Effector memory CD4-positive, alpha-beta T cell (primary cell): ENCODE measurements at places on chromosomes 12 and 14.

DNA sequence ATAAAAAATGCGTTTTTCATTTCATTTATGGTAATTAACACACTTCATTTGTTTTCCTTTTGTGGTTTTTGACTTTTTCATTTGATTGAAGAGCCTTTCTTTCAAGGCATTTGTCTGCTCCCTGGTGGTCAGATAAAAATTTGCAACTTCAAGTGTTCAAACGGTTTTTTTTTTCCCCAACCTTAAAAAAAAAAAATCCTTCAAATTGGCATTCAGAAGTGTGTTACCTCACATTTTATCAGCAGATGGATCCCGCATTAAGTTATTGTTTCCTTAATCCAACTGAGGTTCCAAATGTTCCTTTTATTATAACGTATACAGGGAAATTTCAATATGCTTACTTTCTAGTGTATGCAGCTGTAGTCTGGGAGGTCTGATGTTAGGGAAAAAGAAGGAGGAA lies 47.2 kb downstream of the MYF5 start:
- H3K27ac ChIP-seq, result no peak overlapping the region
- DNase-seq, result no peak
- H3K36me3 ChIP-seq, result no peaks in the 10 kb centered on the region

- no peak overlapping the region for H3K27ac ChIP-seq
- no peak for DNase-seq
- no peaks in the 10 kb centered on the region for H3K27me3 ChIP-seq
- H3K36me3 ChIP-seq, result no peaks in the 10 kb centered on the region
- no peak overlapping the region for H3K4me3 ChIP-seq
- H3K4me1 ChIP-seq, result no peaks in the 10 kb centered on the region
Observed at GRCh38 chr12:89156340-89156739, 196.0 kb downstream of the DUSP6 start.

DNA sequence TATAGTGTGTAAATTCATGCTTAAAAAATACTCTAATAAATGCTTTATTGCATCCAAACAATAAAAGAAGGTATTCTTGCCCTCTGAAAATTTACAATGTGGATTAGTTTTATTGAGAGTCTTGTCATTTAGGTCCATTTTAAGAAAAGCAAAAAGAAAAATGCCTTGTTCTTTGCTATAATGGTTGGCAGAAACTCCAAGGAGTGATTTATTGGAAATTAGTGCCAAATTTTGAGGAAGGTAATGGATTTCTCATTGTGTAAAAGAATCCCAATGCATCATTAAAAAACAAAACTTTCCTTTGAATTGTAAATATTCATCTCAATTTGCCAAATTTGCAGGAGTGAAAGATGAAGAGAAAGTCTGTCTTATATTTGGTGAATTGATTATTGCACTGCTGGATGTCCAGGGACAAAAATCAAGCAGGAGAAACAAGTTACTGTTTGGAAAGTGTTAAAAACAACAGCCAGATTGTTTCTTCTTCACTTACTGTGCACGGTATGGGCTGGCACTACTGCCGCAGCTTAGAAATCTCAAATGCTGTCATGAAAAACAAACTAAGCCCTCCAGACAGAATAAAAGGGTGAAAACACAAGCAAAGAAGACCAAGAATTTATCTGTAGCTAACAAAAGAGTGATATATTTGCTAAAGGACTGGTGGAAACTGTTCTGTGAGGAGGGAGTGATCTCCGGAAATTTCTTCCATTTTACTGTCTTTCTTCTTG lies 511.7 kb downstream of the TMTC2 start:
- no peak overlapping the region for H3K4me3 ChIP-seq
- H3K36me3 ChIP-seq, result no peaks in the 10 kb centered on the region
- H3K27ac ChIP-seq, result no peak overlapping the region
- no peak for DNase-seq

GRCh38 chr12:104971306-104971705 lies 13.2 kb upstream of the SLC41A2 start:
- no peak overlapping the region for H3K27ac ChIP-seq
- no peak for DNase-seq
- no peaks in the 10 kb centered on the region for H3K36me3 ChIP-seq
- H3K27me3 ChIP-seq, result no peaks in the 10 kb centered on the region

DNA sequence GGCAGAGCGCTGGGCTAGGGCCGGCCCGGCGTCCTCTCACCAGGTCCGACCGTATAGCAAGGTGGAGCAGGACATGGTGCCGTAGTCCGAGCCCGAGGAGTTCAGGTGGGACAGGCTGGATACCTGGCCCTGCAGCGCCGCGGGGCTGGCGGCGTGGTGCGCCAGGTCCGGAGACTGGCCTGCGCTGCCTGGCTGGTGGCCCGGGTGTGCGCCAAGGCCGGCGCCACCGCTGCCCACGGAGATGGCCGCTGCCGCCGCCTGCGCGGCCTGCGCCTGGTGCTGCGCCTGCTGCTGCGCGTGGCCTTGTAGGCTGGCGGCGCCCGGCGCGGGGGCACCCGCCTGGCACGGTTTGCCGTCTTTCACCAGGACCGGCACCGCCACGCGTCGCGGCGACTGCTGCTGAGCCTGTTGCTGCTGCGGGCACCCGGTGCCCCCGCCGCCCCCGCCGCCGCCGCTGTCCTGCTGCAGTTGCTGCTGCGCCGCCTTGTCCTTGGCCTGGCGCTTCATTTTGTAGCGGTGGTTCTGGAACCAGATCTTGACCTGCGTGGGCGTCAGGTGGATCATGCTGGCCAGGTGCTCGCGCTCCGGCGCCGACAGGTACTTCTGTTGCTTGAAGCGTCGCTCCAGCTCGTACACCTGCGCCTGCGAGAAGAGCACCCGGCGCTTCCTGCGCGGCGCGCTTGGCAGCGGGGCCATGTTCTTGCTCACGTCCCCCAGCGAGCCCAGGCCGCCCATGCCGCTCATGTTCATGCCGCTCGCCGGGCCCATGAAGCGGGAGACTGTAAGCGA lies 2.6 kb downstream of the NKX2-1 start:
- no peaks in the 10 kb centered on the region for H3K36me3 ChIP-seq
- H3K27ac ChIP-seq, result no peak overlapping the region
- peaks cover 11% of the 10 kb centered on the region for H3K4me1 ChIP-seq
